ENCODE measurements at places on chromosomes 16 and 17. TPM values are rescaled to one million over a fixed set of nuclear protein-coding genes. Genes with fewer than 3 reads are reported as not detected.

- H3K27ac ChIP-seq = no peak overlapping the region
- H3K4me1 ChIP-seq = peaks cover 7% of the 10 kb centered on the region
- no peaks in the 10 kb centered on the region for H3K36me3 ChIP-seq
- no peak overlapping the region for H3K4me3 ChIP-seq
Measured at GRCh38 chr17:5536866-5537650, 47.3 kb downstream of the NLRP1 start.

DNA sequence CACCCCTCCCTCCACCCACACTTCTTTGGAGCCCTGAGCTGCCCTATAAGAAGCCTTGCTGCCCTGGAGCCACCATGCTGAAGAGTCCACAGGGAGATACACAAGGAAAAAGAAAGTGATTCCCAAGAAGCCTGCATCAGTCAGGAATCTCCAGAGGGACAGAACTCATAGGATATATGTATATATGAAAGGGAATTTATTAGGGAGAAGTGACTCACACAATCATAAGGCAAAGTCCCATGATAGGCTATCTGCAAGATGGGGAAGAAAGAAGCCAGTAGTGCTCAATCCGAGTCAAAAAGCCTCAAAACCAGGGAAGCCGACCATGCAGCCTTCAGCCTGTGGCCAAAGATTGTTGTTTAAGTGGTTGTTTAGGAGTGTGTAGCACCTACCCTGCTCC lies 87.9 kb downstream of the TMEM114 start:
- DNase-seq = no peak
- H3K27me3 ChIP-seq = peaks cover 45% of the 10 kb centered on the region
- H3K27ac ChIP-seq = no peak overlapping the region
- no peaks in the 10 kb centered on the region for H3K36me3 ChIP-seq

DNA sequence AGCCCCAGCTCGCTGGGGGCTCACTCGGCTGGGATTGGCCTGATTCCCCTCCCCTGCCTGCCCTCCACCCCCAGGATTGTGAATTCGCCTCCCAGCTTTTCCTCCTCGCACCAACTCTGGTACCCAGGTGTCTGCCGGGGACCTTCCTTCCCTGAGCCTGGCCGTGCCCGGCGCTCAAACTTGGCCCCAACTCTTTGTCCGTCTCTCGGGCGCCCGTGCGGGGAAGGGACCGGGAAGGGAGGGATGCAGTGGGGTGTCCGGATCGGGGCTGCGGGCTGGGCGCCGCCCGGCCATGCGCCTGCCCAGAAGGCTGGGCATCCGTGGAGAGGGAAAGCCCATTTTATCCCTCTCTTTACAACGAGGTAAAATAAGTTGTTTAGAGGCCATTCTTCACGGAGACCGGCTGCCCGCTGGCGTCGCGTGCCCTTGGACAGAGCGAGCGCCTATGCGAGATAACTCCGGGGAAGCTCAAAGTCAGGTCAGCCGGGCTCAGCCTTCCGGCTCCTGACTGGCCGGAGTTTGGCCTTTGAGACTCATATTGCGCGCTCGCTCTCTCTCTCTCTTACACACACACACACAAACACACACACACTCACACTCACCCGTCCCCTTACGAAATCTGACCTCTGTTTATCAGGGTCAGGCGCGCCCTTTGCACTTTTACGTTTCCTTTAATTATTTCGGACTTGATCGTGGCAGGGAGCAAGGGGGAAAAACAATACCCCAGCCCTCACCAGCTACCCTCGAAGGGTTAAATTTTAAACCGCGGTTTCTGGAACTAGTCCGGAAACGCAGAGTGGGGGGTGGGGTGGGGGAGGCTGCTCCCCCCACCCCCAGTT lies 774 bp upstream of the MAF start:
- peaks cover 36% of the 10 kb centered on the region for H3K27me3 ChIP-seq
- peak overlapping the region; percentile 88 for H3K4me3 ChIP-seq
- H3K27ac ChIP-seq = peak overlapping the region; percentile 92
- peak; percentile 33 for DNase-seq
- peaks cover 53% of the 10 kb centered on the region for H3K4me1 ChIP-seq

DNA sequence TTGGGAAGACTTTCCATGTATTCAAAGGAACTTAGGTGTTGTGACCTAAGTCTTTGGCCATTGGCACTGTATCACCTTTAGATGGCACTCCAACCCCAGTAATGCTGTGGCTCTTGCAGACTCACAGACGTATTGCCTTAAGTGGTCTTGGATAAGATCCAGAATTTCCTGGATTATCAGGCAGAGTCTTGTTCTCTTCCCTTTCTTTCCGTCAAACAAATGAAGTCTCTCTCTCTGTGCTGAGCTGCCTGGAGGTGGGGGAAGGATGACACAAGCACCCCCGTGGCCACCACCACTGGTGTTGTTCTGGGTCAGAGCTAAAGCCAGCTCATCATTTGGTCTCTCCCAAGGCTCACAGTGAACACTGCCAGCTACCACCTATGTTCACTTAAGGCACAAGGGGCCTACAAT lies 789.9 kb upstream of the KIF2B start:
- no peaks in the 10 kb centered on the region for H3K4me1 ChIP-seq
- no peak overlapping the region for H3K4me3 ChIP-seq
- DNase-seq = no peak
- no peak overlapping the region for H3K27ac ChIP-seq
- no peaks in the 10 kb centered on the region for H3K27me3 ChIP-seq

DNA sequence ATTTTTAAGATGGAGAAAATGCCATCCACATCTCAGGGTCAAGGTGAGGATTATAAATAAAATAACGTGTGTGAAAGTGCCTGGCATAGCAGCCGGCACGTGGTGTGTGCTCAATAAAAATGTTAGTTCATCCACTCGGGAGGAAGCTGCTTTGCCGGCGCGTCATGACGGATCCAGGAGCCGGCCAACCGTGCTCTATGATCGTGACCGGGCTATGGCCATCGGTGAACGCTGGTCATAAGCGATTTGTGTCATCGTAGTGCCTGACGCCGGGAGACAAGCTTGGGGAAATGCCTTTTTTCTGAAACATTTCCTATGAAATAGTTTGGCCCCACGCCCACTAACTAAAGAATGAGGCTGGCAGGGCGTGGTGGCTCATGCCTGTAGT lies 74.0 kb downstream of the CMC2 start:
- DNase-seq = no peak
- H3K27me3 ChIP-seq = peaks cover 51% of the 10 kb centered on the region
- H3K36me3 ChIP-seq = no peaks in the 10 kb centered on the region
- H3K4me1 ChIP-seq = peaks cover 25% of the 10 kb centered on the region

DNA sequence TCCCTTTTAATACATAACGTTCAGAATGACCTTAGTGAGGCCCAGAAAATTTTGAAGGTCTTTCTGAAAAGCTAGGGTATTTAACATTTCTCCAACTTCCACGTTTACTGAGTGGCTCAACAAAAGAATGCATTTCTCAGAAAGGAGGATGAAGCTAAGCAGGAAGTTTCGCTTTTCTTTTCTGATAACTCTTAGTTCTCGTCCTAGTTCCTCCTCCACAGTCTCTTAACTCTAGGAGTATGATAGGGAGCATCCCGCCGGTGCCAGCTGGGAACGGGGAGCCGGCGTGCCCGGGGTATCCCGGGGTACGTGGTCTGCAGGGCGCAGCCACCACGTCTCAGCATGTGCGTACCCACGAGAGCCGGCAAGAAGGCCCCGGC lies 363 bp downstream of the KARS1 start:
- H3K36me3 ChIP-seq = peaks cover 4% of the 10 kb centered on the region
- peak overlapping the region; percentile 100 for H3K4me3 ChIP-seq
- no peak for DNase-seq
- peaks cover 41% of the 10 kb centered on the region for H3K4me1 ChIP-seq
- no peaks in the 10 kb centered on the region for H3K27me3 ChIP-seq
- H3K27ac ChIP-seq = peak overlapping the region; percentile 99

Gene CCL4
- not detected for total RNA-seq

Gene CD300LB
- total RNA-seq = not detected

Gene ERN2
- 0.31 TPM for total RNA-seq

Gene NDUFAB1
- total RNA-seq = 61.0 TPM

Gene FNDC8
- total RNA-seq = not detected

Data from mesothelial cell of epicardium (in vitro differentiated cells).